Spinal cord (tissue), 10 donors: ENCODE measurements at places on chromosomes 6 and 20.

- DNase-seq = peak; percentile 67
These were observed 24.0 kb upstream of the PHACTR3 start for GRCh38 chr20:59580146-59580946.

- DNase-seq = no peak
These were observed 128.5 kb downstream of the MOXD1 start for GRCh38 chr6:132272776-132273175.

DNA sequence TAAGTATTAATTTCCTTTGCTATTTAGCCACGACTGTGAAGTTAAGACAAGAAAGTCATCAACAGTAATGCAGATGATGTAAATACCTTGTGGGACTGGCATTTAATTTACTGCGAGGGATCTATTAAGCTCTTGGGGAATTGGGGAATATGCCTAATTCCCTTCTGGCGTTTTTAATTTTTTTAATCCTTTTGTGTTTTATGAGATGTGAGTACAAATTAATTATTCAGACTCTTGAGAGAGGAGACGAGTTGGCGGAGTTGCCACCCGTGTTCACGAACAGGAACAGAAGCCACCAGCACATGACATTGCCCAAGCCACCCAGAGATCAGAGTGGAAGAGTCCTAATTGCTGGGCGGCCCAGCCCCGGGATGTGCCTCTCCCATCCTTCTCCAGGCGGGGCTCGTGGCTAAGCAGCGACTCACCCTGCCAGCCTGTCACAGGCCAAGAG lies 533 bp upstream of the CRYBG1 start:
- DNase-seq = no peak

GRCh38 chr6:73585566-73586415 lies 65.0 kb upstream of the EEF1A1 start:
- no peak for DNase-seq

DNA sequence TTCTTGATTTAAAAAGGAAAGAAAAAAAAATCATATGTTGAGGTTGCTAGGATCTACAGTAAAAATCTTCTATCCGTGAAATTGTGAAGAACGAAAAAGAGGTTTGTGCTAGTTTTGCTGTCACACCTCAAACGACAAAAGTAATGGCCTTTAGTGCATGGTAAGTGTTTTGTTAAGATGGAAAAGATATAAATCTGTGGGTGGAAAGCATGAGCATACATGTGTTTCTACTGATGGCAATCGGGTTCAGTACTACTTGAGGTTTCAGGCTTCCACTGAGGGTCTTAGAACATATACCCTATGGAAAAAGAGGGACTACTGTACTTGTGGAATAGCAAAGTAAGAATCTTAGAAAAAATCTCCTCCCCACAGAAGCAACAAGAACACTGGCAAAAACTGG lies 58.0 kb downstream of the AHI1 start:
- DNase-seq = no peak

DNA sequence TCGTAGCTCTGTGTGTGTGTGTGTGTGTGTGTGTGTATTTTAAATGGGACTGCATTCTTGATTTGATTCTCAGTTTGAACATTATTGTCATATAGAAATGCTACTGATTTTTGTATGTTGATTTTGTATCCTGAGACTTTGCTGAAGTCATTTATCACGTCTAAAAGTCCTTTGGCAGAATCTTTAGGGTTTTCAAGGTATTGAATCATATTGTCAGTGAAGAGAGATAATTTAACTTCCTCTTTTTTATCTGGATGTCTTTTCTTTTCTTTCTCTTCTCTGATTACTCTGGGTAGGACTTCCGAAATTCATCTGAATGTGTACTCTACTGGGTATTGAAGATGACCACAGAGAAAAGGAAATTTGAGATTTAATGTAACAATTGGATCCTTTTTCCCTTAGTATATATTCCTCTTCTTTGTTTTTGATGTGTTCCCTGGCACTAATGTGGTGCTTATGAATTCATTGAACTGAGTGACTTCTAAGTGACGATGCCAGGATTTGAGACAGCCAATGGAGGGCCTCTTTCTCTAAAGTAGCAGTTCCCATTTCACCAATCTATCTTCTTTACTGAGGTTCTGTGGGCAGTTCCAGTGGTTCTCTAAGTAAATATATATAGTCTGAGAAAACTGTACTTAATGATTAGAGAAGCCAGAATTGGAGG lies 47.6 kb downstream of the TNFAIP3 start:
- no peak for DNase-seq

DNA sequence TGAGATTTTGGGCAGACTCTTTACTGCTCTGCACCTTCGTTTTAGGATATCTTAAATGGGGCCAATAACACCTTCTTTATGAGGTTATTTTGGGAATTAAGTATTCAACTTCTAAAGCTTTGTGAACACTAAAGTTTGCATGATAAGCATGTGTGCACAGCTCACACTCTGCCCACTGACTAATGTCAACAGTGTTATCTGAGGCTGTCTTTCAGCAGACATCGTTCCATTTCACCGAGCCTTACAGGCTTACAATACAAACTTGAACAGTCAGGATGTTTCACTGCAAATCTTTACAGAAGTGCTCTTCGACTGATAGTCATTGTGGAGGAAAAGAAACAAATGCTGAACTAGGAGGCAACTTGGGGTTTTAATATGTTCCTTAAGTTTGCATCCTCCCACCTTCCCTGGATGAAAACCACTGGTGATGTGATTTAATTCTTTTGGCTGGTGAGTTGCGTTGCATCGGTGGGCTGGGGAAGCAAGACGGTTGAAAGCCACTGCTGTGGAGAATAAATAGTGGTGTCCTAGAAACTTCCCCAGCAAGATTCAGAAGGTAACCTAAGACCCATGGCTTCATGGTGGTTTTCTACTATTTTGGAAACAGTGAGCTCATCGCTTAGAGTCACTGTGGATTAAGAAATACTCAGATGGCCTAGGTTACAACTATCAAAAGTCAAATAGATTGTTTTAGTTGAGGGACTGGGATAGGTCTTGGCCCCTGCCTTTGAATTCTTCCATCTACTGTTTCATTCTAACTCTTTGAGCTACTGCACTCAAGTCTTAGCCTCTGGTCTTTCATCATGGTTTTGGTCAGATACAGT lies 167.2 kb upstream of the MAP3K7 start:
- DNase-seq = no peak

DNA sequence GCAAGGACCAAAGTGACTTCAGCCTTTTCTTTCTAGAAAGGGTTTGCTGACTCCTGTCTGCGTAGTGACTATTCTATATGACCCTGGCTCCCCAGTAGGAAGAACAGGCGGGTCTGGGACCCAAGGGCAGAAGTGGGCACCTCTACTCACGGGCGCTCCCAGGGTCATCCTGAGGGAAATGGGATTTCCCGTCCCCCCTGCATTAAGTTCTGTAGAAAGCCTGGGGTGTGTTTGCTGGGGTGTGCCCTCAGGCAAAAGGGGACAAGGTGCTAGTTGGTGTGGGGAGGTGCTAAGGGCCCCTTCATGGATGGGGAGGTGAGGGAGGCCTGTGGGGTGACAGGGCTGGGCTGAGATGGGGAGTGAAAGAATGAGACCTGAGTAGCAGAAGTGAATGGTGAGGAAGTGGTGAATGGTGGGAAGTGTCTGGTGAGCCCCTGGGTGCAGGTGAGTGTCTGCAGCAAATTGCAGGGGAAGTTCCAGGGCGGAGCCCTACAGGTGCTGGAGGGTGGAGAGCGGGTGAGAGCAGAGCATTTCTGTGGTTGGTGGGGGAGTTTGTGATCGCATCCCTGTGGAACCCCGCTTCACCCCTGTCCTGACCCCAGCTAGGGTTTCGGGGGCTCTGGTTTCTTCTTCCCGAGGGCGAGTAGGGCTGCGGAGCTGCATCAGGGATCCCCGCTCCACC lies 21.1 kb downstream of the RAET1L start:
- DNase-seq = no peak

GRCh38 chr20:34983995-34984735 lies 28.5 kb downstream of the MYH7B start:
- no peak for DNase-seq

DNA sequence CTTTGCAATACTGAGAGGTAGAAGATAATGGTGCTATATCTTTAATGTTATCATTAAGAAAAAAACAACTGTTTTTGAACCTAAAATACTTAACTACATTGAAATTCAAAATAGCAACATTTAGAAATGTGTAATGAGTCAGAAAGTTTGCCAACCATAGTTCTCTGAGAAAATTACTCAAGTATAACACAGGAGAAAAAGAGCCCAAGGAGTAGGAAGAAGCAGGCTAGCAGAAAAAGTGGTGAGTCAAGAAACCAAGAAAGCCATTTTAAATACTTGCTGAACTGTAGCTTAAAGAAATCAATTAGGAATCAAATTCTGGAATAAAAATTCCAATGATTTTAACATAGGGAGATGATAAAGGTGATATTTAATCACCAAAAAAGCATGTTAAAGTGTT lies 181.0 kb upstream of the RSPO3 start:
- no peak for DNase-seq

GRCh38 chr6:136859430-136859829 lies 37.0 kb downstream of the PEX7 start:
- DNase-seq = no peak

DNA sequence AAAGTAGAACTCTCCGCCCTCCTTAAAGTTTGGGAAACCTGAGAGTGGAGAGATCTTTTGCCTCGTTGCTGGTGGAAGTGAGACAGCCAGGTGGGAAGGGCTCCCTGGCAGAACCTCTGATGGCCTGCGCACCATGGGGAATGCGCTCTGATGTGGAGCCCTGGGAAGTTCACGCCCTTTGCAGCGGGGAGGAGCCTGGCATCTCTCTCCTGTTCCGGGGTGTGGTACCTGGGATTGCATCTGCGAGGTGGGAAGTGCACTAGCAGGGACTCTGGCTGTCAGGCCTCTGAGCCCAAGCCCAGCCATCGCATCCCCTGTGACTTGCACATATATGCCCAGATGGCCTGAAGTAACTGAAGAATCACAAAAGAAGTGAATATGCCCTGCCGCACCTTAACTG lies 159.8 kb downstream of the AKAP7 start:
- DNase-seq = no peak

- DNase-seq = no peak
These were observed 143.4 kb downstream of the BCKDHB start for GRCh38 chr6:80249897-80250296.

- DNase-seq = no peak
These were observed 381.7 kb downstream of the BCKDHB start for GRCh38 chr6:80488190-80488589.

DNA sequence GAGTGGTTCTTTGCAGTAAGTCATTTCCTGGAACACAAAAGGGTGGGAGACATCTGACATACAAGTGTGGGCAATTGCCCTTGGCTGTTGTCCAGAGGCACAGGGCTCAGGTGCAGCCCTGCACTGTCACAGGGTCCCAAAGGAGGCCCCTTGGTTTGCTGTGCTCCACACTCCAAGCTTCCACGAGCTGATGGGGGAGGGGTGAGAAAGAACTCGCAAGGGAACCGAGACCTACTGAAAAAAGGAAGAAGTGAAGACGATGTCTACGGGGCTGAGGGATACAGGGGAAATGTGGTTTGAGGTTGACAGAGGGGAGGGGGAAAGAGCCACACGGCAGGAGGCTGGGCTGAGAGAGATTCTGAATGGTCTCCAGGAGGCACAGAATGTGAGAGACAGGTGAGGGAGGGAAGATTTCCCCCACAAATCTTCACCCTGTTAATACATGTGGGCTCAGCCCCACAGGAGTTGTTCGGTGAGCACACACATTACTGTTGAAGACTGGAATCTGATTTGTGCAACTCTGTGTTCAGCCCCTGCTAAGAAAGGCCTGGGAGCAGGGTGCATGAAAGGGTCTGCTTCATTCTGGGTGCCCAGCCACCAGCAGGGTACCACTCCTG lies 123.4 kb downstream of the LY86 start:
- no peak for DNase-seq

DNA sequence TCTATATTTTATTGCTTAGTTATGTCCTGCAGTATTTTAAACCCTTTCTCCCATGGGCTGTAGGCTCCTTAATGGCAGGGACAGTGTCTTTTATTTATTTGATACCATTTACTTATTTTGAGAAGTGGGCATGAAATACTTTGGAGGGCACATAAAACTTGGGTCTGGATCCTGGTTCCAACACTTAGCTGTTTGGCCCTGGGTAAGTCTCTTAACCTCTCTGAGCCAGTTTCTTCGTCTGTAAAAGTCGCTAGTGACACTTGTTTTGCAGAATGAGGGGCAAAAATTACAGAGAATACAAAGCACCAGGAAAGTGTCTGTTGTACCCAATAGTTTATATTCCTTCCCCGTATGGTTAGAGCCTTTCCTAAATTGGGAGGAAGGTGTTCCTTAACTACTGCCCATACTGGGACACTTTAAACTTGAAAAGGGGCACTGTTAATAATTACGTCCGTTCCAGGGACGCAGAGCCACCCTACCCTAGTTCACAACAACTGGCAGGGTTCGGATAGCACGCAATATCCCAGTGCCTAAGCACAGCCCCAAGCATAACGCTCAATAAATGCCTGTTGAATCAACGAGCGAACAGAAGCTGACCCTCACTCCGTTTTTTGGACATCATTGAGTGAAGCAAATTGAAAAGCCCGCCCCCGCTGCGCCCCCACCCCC lies 6.0 kb upstream of the ARMC12 start:
- no peak for DNase-seq

DNA sequence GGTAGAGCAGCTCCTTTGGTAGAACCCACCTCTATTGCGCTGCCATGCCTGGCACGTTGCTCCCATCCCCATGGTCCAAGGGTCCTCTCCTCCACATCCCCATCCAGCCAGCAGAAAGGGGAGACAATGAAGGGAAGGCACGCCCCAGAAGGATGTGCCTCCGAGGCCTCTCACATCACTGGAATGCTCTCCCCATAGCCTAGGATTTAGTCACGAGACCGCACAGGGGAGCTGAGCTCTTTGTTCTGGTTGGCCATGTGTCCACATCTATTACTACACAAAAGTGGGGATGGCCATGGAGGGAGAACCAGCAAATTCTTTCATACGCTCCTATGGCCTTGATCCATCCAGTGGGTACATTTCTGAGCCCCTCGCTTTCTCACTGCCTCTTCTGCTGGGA lies 60.5 kb upstream of the SALL4 start:
- no peak for DNase-seq

DNA sequence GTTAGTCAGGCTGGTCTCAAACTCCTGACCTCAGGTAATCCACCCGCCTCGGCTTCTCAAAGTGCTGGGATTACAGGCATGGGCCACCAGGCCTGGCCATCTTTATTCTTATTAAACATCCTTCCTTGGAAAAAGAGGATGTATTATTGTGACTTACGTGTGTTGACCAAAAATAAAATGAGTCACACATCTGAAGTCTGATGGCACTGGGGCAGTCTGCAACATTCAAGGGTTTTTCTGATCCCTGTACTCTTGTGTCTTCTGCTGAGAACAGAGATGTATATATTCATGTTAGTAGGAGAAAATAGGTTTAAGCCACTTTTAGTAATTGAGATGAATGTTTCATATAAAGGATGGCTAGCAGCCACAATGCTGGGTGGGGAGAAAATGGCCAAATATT lies 129.9 kb upstream of the RIPOR2 start:
- no peak for DNase-seq

GRCh38 chr6:169890901-169891300 lies 139.5 kb downstream of the ERMARD start:
- no peak for DNase-seq
